Activated T-cell treated with anti-CD3 and anti-CD28 coated beads, Interleukin-2, amount 50 U/mL, for 48 hours (primary cell): ENCODE measurements at places on chromosomes 2 and 18.
A peak's percentile ranks its signal among the peaks of the same experiment; 100 is the strongest.

DNA sequence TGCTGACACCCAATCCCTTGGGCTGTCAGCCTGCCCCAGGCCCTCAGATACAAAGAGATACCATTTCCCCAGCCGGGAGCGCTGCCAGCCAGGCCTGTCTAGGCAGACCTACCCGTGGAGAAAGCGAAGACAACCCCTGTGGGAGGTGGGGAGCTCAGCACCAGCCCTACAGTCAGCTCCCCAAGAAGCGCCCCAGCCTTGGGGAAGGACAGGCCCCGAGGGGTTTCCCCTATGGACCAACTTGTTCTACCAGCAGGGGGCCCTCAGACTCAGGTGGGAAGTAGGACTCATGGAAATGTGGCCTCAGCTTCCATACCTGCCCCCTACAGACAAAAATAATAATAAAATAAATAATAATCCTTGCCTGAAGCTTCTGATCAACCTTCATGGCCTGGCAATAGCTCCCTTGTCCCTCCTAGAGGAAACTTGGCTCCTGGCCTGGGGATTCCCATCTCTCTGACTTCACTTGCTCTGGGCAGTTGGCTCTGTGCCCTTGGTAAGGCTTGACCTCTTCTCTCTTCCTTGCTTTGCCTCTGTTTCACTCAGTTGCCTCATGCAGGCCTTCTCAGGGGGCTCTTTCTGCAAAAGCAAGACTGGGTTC lies 7.0 kb downstream of the SLC35F6 start:
- DNase-seq, result peak; percentile 49

DNA sequence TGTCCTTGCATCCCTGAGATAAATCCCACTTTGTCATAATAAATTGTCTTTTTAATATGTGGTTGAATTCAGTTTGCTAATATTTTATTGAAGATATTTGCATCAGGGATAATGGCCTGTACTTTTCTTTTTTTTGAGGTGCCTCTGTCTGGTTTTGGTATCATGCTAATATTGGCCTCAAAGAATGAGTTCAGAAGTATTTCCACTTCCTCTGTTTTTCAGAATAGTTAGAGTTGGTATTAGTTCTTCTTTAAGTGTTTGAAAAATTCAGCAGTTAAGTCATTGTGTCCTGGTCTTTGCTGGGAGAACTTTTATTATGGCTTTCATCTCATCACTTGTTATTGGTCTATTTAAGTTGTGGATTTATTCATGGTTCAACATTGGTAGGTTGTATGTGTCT lies 464.1 kb upstream of the CRIM1 start:
- DNase-seq, result no peak

GRCh38 chr2:142966284-142966683 lies 88.8 kb downstream of the KYNU start:
- no peak for DNase-seq

- DNase-seq, result no peak
Observed at GRCh38 chr18:22346953-22347605, 70.6 kb downstream of the CTAGE1 start.

- no peak for DNase-seq
Observed at GRCh38 chr2:69582582-69583176, 60.9 kb downstream of the AAK1 start.

DNA sequence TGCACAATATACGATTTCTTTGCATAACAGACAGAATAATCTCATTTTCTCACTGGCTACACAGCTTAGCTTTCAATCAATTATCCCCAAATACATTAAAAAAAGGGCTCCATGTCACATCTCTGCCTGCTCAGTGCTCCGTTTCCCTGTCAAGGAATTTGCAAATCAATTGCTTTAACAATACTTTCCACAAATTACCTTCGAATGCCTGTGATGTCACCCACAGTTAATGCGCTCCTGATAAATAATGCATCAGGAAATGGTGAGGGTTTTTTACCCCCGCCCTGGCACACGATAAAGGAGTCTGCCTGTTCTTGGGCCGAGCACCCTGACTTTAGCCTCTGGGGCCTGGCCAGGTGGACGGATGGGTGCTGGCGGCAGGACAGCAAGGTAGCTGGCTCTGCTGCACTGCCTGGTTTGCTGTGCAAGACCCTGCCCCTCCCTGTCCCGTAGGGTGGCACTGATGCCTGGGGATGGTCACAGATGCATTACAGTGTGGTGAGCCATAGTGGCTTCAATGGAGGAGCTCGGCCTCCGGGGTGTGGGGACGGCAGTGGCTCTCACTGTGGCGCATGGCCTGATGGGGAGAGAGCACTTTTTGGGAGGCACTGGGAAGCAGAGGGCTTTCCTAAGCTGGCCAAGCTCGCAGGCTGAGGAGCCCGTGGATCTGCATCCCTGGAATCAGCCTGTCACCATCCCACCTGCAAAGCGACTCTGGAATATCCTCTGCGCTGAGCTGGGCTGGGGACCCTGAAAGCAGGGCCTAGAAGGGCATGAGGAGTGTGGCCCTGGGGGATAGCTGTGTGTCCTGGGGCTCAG lies 88.3 kb upstream of the HS6ST1 start:
- DNase-seq, result no peak

GRCh38 chr2:207283356-207283755 lies 117.6 kb upstream of the KLF7 start:
- no peak for DNase-seq

DNA sequence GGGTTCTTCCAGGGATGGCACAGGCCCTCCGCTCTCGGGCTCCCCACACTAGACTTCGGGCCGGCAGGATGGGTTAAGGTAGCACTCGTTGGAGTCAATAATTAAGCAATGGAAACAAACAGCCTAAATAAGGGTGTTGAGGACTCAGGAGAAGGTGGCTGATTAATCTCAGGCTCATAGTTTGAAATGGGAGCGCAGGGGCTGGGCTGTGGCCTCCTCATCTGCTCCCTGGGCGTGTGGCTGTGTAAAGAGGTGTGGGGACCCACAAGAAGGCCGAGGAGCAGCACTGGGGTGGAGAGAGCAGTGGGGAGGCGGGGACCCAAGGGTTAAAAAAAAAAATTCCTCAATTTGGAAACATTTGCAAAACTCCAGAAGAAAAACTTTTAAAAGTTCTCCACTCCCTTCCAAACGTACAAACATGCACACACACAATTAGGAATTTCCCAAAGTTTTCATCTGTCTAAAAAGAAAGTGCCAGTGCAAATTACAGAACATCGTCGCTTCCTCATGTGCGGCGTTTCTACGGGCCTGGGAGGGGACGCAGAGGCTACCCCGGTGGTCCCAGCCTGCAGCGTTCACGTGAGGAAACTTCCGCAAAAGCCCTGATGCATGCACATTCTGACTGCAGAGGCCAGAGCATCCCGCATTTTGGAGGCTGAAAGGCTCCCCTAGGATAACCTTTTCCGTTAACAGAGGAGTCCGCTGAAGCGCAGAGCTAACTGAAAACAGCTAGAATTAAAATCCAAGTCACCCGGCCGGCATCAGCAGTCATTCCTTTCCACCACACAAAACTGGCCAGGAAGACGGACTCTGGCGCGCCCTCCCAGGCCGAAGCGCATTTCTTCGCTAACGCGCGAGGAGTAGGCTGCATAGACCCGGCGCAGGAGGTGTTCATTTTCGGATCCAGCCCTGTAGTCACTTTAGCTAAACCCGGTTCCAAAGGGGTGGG lies 1.0 kb upstream of the TUBB6 start:
- DNase-seq, result peak; percentile 32

DNA sequence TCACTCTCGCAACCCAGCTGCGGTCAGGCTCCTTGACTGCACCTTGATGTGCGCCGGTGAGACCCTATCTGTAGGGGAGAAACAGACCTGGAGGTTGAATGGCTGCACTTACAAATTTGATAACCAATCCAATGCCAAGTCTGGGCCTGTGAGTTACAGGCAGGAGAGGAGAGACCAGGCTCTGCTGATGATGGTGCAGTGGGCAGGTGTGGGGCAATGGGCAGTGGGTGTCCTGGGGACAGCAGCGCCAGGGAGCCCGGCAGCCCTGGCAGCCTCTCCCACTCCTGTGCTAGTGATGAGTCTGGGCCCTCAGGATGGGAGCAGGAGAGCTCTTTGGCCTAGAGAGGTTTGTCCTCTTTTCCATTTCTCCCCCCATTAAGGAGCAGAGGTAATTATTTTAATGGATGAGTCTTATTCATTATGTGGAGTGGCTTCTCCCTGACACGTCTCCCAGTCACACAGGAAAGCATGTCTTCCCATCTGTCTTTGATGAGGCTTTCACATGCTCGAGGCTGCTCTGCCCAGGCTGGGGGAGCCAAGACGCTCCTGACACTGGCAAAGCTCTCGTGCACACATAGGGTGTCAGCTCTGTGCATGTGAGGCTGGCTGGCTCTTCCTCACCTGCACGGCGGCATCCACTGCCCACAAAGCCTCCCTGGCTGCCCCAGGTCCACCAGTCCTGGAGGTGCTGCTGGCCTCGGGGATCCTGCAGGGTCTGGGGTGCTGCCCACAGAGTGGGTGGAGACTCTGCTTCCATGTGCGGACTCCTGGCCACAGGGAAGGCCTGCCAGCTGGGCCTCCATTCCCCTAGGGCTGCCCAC lies 10.0 kb upstream of the ALLC start:
- no peak for DNase-seq
